ENCODE measurements at places on chromosomes 13 and 19. TPM values are rescaled to one million over a fixed set of nuclear protein-coding genes. Genes with fewer than 3 reads are reported as not detected.

DNA sequence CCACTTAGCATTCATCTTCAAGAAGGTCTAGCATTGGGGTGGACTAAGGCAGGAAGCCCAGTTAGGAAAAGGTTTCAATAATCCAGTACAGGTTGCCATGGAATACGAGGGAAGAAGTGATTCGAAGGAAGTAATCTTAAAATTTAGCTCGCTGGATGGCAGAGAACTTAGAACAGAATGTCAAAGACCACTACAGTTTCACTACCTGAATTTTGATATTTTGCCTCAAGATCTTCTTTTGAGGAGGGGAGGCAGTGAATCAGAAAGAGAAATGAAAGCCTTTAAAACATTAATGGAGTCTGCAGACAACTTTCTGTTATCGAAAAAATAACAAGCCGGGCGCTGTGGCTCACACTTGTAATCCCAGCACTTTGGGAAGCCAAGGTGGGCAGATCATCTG, 7.0 kb upstream of the RAB8A start:
- DNase-seq, result no peak
- H3K4me3 ChIP-seq, result no peak overlapping the region
- H3K27me3 ChIP-seq, result no peaks in the 10 kb centered on the region
- no peaks in the 10 kb centered on the region for H3K4me1 ChIP-seq
- H3K36me3 ChIP-seq, result peaks cover 20% of the 10 kb centered on the region

TEAD2 gene
- 63.8 TPM for total RNA-seq

DNA sequence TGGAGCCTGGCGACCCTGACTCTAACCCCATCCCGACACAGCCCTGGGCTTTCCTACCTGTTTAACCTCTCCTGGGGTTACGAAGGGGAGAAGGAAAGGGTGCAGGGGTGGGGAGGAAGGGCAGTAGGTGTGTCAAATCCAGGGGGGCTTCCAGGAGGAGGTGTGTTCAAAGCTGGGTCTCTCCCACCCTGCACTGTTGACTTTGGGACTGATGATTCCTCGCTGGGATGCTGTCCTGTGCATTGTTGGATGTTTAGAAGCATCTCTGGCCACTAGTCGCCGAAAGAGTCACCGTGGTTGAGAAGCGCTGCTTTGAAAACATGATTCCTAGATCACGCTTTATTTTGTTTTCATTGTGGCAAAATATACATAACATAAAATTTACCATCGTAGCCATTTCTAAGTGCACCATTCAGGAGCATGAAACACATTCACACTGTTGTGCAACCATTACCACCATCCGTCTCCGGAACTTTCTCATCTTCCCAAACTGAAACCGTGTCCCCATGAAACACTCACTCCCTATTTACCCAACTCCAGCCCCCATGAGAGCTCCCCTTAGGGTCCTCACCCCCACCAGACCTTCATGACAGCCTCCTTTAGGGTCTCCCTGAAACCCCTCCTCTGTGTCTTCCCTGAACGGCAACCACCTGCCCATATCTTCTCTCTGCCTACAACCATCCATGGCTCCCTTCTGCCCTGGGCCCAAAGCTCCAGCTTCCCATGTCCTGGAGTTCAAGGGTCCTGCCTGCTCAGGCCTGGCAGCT, 4.4 kb upstream of the FCER2 start:
- H3K27me3 ChIP-seq, result peaks cover 21% of the 10 kb centered on the region
- DNase-seq, result no peak
- no peak overlapping the region for H3K4me3 ChIP-seq
- H3K27ac ChIP-seq, result no peak overlapping the region
- no peaks in the 10 kb centered on the region for H3K36me3 ChIP-seq

GPR12 gene
- total RNA-seq, result not detected

ZFR2 gene
- total RNA-seq, result not detected

DNA sequence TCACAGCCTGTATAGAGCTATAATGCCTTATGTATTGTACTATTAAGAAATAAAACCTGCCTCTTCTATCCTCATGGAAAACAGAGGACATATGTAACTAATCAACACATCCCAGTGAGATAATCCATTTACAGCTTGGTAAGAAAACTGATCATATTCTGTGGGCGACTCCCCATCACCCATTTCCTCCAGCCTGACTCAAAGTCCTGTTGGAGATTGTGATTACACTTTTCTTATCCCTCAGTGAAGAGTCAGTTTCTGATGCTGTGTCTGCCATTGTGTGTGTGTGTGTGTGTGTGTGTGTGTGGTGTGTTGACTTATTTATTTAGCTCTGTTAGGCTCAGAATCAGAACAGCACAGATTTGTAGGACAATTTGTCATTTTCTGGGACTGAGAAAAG, 212.8 kb downstream of the FGF9 start:
- peaks cover 4% of the 10 kb centered on the region for H3K4me1 ChIP-seq
- H3K36me3 ChIP-seq, result no peaks in the 10 kb centered on the region
- H3K27ac ChIP-seq, result no peak overlapping the region
- DNase-seq, result no peak

OVOL3 gene
- not detected for total RNA-seq

GRCh38 chr13:19597523-19597922, 35.9 kb upstream of the MPHOSPH8 start:
- peaks cover 7% of the 10 kb centered on the region for H3K27me3 ChIP-seq
- no peaks in the 10 kb centered on the region for H3K36me3 ChIP-seq
- H3K4me3 ChIP-seq, result no peak overlapping the region
- no peak for DNase-seq
- no peak overlapping the region for H3K27ac ChIP-seq
- H3K4me1 ChIP-seq, result peaks cover under 1% of the 10 kb centered on the region

SYCN gene
- not detected for total RNA-seq

DNA sequence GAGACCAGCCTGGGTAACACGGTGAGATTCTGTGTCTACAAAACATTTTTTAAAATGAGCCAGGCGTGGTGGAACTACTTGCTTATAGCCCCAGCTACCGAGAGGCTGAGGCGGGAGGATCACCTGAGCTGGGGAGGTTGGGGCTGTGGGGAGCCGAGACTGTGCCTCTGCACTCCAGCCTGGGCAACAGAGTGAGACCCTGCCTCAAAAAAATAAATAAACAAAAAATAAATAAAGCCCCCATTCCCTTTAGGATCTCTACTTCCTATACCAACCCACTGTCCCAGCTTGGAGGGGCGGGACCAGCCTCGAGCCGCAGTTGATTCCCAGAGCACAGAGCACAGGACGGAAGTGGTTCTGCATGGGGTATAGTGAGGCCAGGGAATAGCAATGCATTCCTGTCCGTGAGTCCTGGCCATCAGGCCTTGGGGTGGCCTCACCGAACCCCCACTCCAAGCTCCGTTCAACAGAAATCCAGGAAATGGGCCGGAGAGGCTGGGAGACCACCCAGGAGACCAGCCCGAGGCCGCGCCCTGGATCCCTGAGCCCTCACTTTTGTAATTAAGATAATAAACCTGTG, 4.9 kb upstream of the PTBP1 start:
- H3K36me3 ChIP-seq, result no peaks in the 10 kb centered on the region
- H3K4me3 ChIP-seq, result no peak overlapping the region
- H3K4me1 ChIP-seq, result peaks cover 26% of the 10 kb centered on the region
- no peaks in the 10 kb centered on the region for H3K27me3 ChIP-seq

RAVER1 gene
- 33.0 TPM for total RNA-seq

IL17D gene
- total RNA-seq, result 12.3 TPM

DNA sequence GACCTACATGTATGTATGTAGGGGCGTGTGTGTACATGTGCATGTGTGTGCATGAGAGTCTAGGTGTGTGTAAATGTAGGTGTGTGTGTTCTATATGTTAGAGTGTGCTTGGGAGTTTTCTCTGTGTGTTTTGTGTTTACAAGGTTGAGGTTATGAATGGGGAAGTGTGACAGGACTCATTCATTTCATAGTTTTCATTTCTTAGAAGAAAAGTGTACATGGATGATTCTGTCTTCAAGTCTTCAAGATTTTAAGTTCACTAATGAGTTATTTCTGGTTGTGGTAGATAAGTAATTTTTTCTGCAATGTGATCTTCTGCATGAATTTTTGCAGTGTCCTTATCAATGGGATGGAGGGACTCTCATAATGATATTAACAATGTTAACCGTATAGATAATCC, 118.2 kb upstream of the SLC10A2 start:
- no peak for DNase-seq
- no peaks in the 10 kb centered on the region for H3K27me3 ChIP-seq
- no peaks in the 10 kb centered on the region for H3K36me3 ChIP-seq
- H3K4me3 ChIP-seq, result no peak overlapping the region

DNA sequence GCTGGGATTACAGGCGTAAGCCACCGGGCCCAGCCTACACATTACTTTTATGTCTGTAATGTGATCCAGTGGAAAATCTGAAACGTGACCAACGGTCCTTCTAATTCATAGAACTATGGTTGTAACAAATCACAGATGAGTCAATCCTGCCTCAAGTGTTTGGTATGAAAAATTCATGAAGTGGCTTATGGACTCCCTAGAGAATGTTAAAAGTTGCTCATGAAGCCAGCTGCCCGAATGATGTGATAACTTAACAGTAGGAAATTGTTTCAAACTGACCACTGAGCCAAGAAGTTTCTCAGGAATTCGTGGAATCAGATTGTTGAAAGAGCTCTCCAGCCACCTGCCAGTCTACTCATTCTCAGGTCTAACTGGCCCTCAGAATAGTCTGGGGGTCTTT, 59.4 kb upstream of the FARP1 start:
- H3K4me1 ChIP-seq, result peaks cover 15% of the 10 kb centered on the region
- no peak overlapping the region for H3K4me3 ChIP-seq
- peaks cover 2% of the 10 kb centered on the region for H3K36me3 ChIP-seq
- DNase-seq, result no peak
- peak overlapping the region; percentile 89 for H3K27ac ChIP-seq

PGLYRP2 gene
- total RNA-seq, result not detected

FGF22 gene
- not detected for total RNA-seq

B3GNT8 gene
- total RNA-seq, result not detected

- H3K36me3 ChIP-seq, result no peaks in the 10 kb centered on the region
- no peak overlapping the region for H3K27ac ChIP-seq
- H3K4me1 ChIP-seq, result no peaks in the 10 kb centered on the region
- no peak for DNase-seq
- no peak overlapping the region for H3K4me3 ChIP-seq
Observed at GRCh38 chr13:47399599-47399998, 502.7 kb upstream of the HTR2A start.

TMEM259 gene
- total RNA-seq, result 120 TPM

DNA sequence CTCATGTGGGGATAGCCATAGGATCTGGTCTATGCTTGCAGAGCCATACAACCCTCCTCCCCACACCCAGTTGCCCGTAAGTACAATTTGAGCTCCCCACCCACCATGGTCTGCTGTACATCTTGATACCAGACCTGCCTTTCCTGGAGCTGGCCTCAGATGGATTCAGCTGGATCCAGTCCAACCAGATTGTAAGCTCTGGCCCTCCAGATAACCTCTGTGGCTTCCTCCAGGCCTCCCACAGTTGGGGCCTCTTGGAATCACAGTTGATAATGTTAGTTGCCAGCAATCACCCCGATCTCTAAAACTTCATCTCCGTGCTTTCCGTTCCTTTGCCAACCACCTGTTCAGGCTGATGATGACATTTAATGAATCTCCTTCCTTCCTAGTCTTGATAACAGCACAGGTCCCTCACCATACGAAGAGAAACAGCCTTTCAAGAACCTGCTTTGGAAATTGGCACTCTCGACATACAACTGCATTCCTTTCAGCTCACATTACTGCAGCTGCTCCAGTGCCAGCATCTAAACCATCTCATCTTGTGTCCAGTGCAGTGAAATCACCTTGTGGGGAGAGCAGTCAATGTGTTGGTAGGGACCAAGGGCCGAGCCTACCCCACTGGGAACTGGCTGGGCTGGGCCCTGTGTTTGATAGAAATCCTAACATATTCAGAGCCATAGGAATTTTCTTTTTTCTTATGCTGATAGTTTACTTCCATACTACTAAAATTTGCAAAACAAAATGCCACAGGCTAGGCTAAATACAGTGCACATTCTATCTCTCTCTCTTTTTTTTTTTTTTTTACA, 15.1 kb upstream of the FOXO1 start:
- no peaks in the 10 kb centered on the region for H3K36me3 ChIP-seq
- H3K27me3 ChIP-seq, result no peaks in the 10 kb centered on the region
- H3K27ac ChIP-seq, result no peak overlapping the region

GRCh38 chr19:28500296-28500695, 712.7 kb downstream of the UQCRFS1 start:
- no peaks in the 10 kb centered on the region for H3K27me3 ChIP-seq
- no peak overlapping the region for H3K27ac ChIP-seq
- H3K36me3 ChIP-seq, result no peaks in the 10 kb centered on the region
- H3K4me1 ChIP-seq, result no peaks in the 10 kb centered on the region
- no peak for DNase-seq

- DNase-seq, result no peak
- no peak overlapping the region for H3K4me3 ChIP-seq
- H3K36me3 ChIP-seq, result no peaks in the 10 kb centered on the region
- H3K27me3 ChIP-seq, result peaks cover 38% of the 10 kb centered on the region
Observed at GRCh38 chr13:26853323-26853722, 92.7 kb upstream of the GPR12 start.

DNA sequence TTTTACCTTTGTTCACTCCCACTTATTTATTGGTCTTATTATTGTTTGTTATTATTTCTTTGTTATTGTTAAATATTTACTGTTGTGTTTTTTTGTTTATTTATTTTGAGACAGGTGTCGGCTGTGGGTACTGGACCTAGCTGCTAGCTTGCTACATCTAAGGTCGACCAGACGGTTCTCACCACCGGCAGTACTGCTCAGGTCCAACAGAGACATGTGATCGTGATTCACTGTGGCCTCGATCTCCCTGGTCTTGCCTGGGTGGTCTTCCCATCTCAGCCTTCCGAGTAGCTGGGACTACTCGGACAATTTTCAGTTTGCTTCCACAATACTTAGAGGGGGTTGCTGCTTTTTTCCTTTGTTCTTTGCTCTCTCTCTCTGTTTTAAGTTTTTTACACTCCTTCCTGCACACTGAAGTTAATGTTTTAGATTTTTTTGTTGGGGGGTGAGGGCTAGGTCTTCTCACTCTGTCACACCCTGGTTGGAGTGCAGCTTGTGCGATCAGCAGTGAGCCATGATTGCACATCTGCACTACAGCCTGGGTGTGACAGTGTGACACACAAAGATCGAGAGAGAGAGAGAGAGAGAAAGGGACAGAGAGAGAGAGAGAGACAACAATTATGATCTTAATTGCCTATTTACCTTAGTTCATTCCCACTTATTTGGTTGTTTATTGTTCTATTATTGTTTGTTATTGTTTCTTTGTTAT, 1432.4 kb downstream of the UQCRFS1 start:
- no peak for DNase-seq
- H3K27ac ChIP-seq, result no peak overlapping the region
- no peaks in the 10 kb centered on the region for H3K27me3 ChIP-seq
- no peak overlapping the region for H3K4me3 ChIP-seq
- peaks cover 66% of the 10 kb centered on the region for H3K4me1 ChIP-seq

- no peak overlapping the region for H3K27ac ChIP-seq
Observed at GRCh38 chr19:16862826-16863415, 25.9 kb upstream of the F2RL3 start.

Data from chondrocyte (in vitro differentiated cells).